ENCODE measurements at places on chromosomes 2 and 18.

DNA sequence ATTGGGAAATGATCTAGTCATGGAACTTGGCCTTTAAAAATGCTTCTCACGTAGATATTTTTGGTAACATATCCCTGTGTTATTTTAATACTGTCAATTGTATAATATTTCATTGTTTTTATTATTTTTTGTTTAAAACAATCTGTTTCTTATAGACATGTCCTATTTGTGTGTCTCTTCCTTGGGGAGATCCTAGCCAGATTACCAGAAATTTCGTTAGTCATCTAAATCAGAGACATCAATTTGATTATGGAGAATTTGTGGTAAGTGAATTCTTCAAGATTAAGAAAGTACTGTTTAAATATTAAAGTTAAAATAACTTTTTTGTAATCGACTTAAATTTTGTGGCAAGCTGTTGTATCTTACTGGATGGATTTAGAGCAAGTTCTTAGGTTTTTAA, 34.9 kb downstream of the RNF138 start:
- no peak for DNase-seq

- DNase-seq, result no peak
Observed at GRCh38 chr2:109317471-109318095, 188.6 kb downstream of the SH3RF3 start.

- DNase-seq, result no peak
Observed at GRCh38 chr2:52879561-52879960, 888.0 kb upstream of the CHAC2 start.

DNA sequence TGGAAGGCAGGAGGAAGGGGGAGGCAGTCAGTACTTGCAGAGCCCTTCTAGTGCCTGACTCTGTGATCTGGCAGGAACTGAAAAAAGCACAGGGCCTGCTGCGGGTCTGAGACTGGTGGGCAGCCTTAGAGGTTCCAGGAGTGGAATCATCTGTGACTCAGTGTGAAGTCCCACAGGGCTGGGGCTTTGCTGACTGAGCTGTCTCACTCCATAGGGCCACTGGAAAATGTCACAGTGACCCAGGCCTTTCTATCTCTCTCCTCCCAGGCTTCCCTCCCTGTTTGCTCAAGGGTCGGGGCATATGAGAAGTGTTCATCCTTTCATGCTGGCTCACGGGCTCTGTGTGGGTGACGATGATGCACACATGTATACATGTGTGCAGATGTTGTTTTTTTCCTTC, 47.1 kb upstream of the ZFP36L2 start:
- no peak for DNase-seq

GRCh38 chr2:80303006-80303908, 1.3 kb downstream of the LRRTM1 start:
- peak; percentile 74 for DNase-seq

DNA sequence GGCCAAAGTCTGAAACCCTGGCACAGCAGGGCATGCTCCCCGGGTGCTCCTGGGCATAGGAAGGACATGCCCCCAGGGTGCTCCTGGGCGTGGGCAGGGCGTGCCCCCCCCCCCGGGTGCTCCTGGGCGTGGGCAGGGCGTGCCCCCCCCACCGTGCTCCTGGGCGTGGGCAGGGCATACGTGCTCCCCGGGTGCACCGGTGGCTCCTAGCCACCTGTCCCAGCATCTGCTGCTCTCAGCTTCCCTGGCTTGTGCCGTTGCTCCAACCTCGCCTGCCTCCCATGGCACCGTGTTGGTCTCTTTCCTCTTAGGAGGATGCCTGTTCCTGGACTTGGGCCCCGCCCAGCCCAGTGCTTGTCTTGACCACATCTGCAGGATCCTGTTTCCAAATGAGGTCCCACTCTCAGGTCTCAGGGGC, 95.6 kb upstream of the CTDP1 start:
- DNase-seq, result peak; percentile 56

- DNase-seq, result no peak
Observed at GRCh38 chr2:58595714-58596113, 354.6 kb upstream of the FANCL start.

- DNase-seq, result no peak
Observed at GRCh38 chr2:52881606-52882005, 886.0 kb upstream of the CHAC2 start.

DNA sequence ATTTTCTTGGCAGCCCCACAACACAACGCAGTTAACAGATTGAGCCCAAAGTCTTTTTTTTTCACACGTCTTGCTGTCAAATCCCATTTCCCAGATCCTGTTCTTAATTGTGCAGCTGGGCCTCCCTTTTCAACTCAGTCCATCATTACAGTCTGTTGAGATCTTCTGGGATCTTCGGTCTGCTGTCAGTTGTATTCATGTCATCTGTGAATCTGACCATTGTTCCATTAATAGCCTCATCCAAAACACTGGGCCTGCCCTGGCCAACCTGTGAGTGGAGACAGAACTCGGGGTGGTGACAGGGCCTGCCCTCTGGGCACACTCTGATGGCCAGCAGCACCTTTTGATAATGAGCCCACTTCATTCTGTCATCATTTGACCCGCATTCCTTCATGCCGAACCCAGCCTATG, 39.7 kb upstream of the SEMA4C start:
- no peak for DNase-seq

DNA sequence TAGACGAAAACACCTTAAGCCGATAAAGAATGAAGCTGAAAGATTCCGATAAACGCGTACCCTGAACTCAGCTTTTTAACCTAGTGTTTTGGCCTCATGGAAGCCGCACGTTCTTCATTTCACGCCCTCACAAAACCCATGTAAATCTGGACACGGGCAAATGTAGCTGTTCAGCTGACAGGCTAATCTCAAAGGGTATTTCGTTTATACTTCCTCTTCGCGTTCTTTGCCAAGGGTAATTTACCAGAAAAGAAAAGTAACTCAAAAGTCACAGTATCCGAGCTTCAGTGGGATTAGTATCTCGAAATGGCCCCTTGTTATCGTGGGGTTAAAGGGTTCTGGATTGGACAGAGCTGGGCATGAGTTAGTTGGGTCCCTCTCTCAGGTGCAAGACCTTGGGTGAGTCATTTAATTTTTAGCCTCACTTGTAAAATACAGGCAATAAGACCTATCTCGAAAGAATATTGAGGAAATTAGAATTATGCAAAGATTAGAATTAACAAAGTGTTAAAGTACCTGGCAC, 22.0 kb upstream of the STPG4 start:
- DNase-seq, result no peak

DNA sequence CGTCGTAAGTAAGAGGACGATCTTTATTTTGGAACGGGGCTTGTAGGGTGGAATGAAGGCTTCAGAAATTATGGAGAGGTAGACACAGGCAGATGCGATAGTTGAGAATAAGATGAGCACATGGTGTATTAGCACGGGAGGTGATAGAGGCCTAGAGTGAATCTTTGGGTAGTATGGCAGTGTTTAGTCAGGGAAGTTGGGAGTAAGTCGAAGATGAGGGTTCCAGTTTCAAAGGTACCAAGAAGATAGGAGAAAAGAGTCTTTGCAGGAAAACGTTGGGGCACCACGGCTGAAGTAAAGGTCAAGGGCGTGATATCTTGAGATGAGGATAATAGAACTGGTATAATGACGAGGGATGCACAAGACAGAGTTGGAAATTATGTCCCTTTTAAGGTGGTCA, 654 bp downstream of the PIK3C3 start:
- DNase-seq, result no peak

GRCh38 chr2:222887124-222887523, 26.3 kb downstream of the ACSL3 start:
- no peak for DNase-seq

GRCh38 chr18:21313576-21313975, 71.5 kb downstream of the GREB1L start:
- no peak for DNase-seq

GRCh38 chr2:156473445-156473844, 37.3 kb downstream of the GPD2 start:
- DNase-seq, result no peak

DNA sequence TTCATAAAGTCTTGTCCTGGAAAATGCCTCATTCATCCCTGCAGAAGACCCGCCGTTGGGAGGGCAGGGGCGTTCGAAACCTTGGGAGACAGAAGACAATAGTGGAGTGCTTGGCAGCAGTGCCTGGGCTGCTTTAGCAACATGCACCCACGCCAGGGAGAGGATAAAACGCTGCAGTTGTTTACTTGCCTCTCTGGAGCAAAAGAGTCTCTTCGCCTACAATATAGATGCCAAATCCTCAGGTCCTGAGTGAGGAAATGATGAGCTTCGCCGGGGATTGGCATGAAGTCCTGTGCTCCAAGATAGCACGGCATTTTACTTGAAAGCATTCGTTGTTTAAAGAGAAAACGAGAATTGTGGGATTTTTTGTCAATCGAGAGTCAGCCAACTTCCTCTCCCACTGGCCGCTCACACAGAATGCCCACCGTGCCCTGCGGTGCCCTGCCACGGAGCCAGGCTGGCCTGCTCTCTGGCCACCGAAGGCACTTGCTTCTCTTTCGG, 152.5 kb upstream of the POU3F3 start:
- DNase-seq, result no peak

GRCh38 chr18:23825978-23826405, 136.7 kb downstream of the LAMA3 start:
- no peak for DNase-seq

GRCh38 chr18:65821911-65822310, 71.1 kb downstream of the CDH7 start:
- no peak for DNase-seq

DNA sequence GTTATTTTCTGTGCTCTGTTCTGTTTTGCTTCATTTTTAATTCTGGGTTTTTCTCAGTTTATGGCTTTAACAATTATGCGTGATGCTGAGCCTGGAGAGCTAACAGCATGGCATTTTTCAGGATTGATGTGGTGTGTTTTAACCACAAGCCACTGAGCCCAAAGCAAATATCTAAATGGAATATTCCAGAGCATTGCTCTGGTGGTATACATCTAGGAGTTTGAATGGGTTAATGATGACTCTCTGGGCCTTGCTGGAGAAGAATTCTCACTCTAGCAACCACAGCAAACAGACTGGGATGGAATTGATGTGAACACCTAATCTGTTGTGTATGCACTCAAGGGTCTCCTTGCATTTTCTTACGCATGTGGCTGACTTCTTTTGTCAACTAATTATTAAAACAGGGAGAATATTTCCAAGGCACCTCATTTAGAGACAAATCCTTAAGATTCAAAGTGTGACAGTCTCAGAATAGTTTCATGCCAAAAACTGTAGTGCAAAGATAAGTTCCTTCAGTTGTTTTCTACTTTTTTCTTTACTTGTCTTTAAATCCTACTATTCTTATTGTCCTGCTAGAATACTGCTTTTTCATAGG, 164.0 kb downstream of the DTNA start:
- DNase-seq, result no peak

GRCh38 chr2:47162780-47163179, 7.7 kb upstream of the STPG4 start:
- no peak for DNase-seq

DNA sequence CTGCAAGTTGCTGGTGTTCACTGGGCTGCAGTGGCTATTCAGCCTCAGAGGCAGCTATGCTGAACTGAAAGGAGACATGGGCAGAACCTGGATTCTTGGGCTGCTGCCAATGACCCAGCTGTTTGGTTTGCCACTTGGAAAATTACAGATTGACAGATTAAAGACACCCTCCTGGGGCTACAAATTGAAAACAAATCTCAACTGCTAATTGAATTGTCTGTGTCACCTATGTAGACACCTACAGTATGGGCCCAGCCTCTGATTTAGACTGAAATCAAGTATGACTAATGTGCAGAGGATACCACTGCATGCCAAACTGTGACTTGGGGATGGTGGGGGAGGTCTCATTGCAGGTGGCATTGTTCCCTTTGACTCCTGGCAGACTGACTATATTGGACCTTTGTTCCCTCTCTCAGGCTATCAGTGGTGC, 42.8 kb downstream of the ITSN2 start:
- DNase-seq, result no peak

- no peak for DNase-seq
Observed at GRCh38 chr2:135473567-135473966, 57.5 kb downstream of the ZRANB3 start.

Data from type B pancreatic cell (in vitro differentiated cells).